Activated T-cell treated with anti-CD3 and anti-CD28 coated beads, Interleukin-2, amount 50 U/mL, for 48 hours (primary cell): ENCODE measurements at places on chromosomes 7 and 10.

DNA sequence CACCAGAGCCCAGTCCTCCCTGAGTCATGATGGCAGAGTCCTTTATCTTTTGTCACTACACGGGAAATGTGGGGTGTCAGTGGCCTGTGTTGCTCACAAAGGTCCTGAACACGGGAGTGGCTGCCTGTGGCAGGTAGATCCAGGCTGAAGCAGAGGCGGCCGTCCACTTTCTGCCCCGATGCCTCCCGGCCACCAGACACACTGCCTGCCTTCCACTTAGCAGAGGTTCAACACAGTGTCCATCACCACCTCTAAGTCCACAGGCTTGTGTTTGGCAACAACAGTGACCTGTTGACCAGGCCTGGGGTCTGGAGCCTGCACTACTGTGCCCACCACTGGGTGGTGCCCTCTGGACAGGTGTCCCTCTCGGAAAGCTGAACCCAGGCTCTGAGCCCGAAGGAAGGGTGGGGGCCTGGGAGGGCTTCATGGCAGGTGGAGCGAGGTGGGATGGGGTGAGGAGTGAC is 49.9 kb upstream of the CAMK2B start:
- peak; percentile 38 for DNase-seq

- no peak for DNase-seq
Measured at GRCh38 chr10:90969947-90970673, 49.2 kb upstream of the ANKRD1 start.

DNA sequence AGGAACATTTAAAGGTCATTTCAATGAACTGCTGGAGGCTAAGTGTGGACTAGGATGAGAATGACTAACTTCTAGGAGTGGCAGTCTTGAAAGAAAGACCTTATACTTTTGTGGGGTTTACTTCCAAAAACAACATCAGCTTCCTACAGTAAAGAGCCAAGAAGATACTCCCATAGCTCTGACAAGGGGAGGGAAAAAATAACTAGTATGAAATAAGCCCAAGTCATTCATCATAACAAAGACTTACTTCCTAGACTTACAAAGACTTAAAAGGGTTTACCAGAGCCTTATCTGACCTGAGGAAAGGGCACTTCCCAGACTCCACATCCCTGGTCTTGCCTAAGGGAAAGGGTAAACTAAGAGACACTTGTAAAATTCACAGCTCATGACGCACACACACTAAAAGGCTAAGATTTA is 31.7 kb downstream of the ARHGAP12 start:
- DNase-seq = no peak

- no peak for DNase-seq
Measured at GRCh38 chr10:42776681-42777080, 5.9 kb upstream of the BMS1 start.

- no peak for DNase-seq
Measured at GRCh38 chr7:44767912-44768627, 19.4 kb downstream of the ZMIZ2 start.

GRCh38 chr7:25117226-25118047 is 7.6 kb downstream of the CYCS start:
- DNase-seq = no peak

DNA sequence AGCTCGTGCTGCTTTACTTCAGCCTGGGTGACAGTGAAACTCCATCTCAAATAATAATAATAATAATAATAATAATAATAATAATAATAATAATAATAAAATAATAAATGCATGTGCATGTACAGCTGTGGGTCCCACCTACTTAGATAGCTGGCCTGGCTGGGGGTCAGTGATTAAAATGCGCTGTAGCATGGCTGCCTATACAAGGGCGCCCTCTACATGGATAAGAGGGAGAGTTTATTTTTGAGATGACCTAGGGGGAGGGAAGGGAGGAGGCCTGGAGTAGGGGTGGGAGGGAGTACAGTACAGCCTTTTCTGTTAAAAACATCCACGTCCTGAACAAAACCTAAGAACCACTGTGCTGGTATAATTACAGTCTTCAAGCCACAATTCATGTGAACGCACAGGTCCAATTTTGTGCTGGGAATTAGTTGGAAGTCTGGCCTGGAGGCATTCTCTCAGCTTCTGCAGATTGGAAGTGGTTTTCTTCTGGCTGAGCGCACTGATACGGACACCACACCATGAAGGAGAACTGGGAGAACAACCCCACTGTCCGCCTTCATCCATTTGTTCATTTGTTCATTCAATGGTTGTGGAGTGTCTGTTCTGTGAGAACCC is 146.5 kb downstream of the TMEM178B start:
- DNase-seq = no peak

- no peak for DNase-seq
Measured at GRCh38 chr10:88066319-88066718, 202.9 kb downstream of the PTEN start.

- no peak for DNase-seq
Measured at GRCh38 chr10:50506861-50507573, 116.7 kb downstream of the SGMS1 start.

DNA sequence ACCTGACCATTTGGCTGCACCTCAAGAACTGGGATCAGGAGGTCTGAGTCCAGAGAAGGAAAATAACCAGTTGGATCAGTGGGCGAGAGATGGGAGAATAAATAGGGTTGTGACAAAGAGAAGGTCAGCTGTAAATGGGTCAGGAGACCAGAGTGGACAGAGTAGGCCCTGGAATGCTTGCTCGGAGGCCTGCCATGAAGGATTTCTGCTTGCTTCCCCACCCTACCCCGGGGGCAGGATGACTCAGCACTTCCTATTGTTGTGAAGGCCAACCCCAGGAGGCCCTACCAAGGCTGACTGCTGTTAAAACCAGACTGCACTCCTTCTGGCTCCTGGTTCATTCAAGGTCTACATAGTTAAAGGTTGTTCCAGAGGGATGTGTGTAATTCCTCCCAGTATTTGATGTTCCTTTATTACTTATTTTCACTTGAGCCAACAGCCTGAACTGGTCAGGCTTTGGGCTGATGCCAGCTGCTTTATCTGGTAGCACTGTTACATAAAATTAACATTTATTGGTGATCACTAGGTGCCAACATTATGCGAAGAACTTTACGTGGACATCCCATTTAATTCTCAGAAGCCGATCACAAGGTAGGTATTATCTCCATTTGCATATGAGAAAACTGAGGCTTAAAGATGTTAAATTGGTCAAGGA is 27.3 kb upstream of the IFRD1 start:
- DNase-seq = peak; percentile 33

- no peak for DNase-seq
Measured at GRCh38 chr10:131075218-131075770, 236.2 kb downstream of the TCERG1L start.

DNA sequence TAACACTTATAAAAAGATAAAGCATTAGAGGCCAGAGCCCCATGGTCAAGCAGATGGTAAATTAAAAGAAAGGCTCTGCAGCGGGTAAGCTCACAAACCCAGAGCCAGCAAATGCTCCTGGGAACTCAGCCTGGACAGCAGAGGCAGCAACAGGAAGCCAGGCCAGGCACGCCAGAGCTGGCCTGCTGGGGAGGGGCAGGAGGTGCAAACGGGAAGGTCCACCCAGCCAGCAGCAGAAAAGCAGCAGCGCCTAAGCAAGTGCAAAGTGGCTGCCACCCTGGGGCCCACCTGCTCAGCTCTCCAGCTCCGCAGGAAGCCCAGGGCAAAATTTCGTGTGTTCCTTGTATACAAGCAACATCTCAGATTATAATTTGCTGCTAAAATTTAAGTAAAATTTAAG is 82.7 kb upstream of the GPR22 start:
- DNase-seq = no peak

- DNase-seq = no peak
Measured at GRCh38 chr10:13173616-13174015, 12.3 kb downstream of the MCM10 start.

DNA sequence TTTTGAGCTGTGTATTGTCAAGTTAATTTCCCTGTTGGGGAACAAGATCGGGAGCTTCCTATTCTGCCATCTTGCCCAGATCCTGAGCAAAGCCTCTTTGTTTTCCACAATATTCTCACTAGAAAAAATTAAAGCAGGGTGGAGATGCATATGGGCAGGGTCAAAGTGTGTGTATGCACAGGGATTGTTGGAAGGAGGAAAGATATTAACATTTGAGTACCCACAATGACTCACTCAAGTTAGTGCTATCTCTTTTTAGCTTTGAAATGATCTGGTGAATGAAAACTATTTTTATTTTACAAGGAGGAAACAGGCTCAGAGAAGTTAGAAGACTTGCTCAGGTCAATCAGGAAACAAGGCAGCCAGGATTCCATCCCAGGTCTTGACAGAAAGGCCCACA is 6.7 kb upstream of the BTBD16 start:
- no peak for DNase-seq

- DNase-seq = peak; percentile 94
Measured at GRCh38 chr7:118183786-118184564, at the start of gene LSM8. Gene LSM8, plus strand, starts transcription at chr7:118184164. Its CDS starts 60 bp downstream, at chr7:118184224.

DNA sequence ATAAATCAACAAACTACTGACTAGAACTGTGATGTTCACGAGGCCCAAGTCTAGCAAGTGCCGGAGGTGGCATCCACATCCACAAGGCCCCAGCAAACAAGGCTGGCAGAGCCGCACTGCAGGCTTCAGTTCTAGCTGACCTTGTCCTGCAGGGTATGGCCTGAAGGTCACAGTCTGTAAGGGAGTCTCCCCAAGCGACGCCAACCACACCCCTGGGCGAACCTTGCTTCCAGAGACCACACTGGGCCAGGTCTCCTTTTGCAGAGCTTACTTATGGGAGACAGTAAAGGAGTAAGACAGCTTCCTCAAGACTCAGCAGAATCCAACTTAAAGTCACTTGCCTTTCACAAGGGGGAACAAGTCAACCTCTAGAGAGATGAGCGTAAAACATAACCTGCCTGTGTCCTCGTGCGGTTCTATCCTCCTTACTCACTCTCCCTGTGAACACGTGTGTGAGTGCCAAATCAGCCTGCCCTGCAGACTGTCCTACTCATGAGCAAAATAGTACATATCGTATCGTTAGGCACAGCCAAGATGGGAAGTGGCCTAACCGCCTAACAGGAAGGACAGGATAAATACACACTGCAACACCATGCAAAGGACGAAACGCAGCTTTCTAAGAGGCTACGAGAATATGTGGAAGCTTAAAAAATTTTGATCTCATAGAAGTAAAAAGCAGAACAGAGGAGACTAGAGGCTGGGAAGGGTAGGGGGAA is 22.7 kb downstream of the FAM53B start:
- no peak for DNase-seq

DNA sequence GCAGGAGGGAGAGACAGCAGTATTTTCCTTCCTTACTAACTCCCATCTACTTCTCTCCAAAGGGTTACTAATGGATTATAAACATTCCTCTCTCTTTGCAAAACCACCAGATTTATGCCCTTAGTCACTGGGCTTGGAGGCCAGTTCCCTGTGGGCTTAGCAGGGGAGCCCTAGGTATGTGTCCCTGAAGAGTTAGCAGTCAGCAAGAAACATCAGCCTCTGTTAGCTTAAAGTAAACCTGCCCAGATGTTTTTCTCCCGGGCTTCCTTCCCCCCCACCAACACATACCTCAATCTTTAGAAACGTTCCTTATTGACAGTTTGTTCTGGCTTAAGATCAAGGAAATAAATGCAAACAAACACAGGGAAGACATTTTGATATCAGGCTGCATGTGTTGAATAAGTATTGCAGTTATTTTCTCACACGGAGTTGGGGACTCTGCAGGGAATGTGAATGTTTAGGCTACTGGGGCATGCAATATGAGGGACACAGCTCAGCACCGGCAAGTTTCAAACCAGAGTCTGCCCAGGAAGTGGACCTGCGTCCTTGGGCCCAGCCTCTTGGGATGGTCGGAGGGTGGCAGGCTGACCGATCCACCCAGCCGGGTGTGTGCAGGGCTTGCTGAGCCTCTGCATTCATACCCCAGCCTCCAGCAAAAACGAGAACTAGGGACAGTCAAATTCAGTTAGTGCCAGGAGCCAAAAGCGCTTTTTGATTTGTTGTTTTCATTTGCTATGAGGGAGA is 252.0 kb upstream of the GRB10 start:
- DNase-seq = no peak

DNA sequence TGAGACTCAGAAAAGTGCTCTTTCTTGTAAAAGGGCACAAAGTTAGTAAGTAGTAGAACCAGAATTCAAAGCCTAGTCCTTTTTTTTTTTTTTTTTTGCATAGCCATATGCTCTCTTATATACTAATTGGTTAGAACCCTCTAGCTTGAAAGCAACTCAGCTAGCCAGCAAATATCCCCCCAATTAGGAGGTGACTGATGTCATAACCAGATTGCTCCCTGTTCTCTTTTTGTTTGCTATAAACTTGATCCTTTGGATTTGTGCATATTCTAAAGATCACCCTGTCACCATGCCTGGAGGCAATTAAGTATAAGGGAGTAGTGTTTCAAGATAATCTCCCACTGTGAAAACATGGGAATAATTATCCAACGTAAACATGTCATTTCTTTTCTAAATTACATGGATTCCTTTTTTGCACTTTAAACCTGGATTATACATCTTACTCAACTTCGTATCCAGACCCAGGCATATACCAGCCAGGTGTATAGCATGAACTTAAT is 963.4 kb downstream of the CNTNAP2 start:
- no peak for DNase-seq

DNA sequence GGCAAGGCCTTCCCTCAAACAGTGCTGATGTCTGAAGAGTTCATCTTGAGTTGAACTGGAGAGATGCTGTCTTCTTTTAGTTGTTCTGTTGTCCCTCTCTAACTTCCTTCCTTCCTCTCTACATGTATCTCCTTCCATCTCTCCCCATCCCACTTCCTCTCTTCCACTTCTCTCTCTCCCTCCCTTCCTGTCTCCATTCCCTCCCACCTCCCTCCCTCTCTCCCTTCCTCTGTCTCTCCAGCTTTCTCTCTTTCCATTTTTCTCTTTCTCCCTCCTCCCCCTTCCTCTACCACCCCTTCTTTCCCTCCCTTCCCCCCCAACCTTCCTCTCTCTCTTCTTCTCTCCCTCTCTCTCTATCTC is 40.7 kb upstream of the TNS3 start:
- no peak for DNase-seq

GRCh38 chr10:30437031-30437841 is 3.3 kb downstream of the MAP3K8 start:
- DNase-seq = peak; percentile 53

GRCh38 chr10:63696205-63696604 is 175.0 kb downstream of the REEP3 start:
- no peak for DNase-seq

DNA sequence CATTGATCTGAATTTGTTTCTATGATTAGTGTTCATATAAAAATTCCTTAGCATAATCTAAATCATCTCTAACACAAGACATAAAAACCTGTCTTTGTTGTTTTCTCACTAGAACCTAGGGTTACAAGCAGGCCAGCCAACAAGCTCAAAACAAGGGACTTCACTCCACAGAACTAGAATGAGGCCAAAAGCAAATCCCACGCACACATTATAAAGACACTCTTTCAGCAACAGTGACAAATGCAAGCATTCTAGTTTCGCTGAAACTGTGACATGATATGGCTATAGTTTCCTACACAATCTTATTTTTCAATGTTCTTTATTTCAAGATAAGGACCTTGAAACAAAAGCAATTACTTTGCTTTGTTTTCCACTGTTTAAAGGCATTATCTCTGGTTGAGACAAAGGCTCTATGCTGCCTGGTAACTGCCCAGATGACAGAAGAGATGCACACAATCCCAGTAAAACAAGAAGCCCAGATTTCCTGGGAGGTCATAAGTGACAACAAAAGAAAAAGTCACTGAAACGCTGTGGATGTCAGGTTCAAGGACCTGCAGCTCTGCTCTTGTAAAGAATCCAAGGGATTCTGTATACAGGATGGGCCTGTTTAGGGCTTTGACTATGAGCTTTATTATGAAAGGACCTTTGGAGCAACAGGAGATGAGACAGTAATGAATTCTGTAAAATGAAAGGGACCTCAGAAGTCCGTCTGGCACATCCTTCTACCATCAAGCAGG is 105.3 kb downstream of the SORCS1 start:
- DNase-seq = no peak
